GDM1 (cell line): ENCODE measurements at places on chromosomes 7 and 10.

DNA sequence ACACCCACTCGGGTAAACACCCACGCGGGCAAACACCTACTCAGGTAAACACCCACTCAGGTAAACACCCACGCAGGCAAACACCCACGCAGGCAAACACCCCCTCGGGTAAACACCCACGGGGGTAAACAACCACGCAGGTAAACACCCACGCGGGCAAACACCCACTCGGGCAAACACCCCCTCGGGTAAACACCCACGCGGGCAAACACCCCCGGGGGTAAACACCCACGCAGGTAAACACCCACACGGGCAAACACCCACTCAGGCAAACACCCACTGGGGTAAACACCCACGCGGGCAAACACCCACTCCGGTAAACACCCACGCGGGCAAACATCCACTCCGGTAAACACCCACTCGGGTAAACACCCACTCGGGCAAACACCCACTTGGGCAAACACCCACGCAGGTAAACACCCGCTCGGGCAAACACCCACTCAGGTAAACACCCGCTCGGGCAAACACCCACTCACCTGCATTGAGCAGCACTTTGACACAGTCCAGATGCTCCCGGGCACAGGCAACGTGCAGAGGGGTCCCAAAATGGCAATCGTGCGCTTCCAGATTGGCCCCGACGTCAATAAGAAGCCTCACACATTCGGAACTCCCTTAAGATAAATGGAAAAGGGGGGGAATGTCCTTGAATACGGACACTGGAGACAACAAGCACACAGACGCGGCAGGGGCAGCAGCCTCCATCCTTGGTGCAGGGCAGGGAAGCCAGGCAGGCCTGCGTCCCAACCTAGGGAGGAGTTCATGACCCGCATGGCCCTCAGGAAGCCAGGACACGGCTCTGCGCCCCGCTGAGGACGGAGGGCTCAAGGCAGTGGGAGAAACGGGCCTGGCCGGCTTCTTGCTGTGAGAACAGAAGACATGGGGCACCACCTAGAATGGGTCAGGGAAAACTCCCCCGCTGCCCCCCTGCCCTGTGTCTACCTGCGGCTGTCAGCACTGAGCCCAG lies 17.6 kb downstream of the ASB13 start:
- no peak for DNase-seq

DNA sequence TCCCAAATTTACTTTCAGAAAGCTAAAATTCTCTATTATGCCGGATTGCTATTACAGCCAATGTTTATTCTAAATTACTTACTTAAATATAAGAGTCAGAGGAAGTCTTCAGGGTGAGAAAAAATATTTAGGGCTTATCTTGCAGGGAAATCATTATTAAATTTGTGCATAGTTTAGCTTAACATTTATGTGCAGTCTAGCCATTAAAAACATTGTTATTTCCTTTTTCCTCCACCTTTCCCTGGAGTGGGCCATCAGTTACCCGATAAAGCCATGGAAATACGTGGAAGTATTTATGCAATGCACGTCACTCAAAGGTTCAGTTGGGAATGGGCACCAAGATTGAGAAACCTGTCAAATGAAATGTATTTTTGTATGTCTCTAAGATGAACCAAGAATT lies 9.5 kb upstream of the TAS2R60 start:
- no peak for DNase-seq

GRCh38 chr7:148211740-148212151 lies 378.8 kb upstream of the C7orf33 start:
- no peak for DNase-seq

DNA sequence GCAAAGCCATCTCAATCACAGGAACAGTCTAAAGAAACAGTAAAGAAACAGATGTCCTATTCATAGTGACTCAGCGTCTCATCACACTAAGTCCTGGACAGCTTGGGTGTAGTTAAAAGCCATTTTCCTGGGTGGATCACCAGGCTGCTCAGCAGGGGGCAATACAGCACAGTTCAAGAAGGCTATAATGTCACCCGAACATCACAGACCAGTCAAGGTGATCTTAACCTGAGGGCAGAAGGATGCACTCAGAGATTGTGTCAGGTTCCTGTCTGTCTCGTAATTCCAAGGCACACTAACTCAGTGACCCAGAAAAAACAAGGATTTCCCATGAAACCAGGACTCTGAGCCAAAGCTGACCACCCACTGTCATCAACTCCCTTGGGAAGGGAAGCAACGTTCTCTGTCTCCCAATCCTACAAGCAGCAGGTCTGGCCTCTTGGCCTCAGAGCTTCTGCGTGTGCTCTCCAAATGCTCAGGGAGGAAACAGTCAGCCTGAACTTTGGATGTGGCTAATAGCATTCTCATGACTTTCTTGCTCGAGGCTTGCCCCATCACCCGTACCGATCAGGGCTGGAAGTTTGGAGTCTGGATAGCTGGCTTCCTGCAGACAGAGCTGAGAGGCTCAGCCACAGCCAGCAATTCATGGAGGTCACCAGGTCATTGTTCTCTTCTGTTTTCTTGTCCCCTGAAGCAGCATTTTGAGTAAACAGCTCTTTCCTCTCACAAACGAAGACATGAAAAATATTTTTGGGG lies 90.4 kb upstream of the FAM171A1 start:
- no peak for DNase-seq

DNA sequence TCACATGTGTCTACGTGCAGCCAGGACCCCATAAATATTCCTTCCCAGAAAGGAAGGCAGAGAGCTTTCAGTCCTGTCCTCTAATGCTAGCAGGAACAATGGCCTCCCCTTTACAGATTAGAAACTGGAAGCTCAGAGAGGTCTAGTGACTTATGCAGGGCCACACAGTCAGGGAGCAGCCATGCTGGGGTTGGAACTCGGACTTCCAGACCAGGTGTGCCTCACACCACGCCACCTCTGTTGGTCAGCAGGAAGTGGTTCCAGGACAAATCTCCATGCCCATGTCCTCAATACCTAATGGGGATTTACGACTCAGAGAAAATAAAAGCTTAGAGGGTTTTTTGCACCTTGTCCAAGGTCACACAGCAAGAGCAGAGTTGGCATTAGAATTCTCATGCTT lies 378.9 kb downstream of the RPS24 start:
- DNase-seq: no peak

DNA sequence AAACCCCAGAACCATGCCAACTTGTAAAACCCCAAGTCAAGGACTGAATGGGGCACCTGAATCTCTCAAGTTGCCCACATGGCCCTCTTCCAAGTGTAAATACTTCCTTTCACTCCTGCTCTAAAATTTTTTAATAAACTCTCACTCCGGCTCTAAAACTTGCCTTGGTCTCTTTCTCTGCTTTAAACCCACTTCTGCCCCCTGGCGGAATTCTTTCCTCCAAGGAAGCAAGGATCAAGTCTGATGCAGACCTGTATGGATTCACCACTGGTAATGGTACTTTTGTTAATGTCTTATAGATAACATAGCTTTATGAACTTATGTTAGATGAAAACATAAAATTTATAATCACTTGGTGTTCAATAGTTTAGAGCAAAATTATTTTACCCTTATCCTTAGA lies 33.8 kb downstream of the SLC16A9 start:
- no peak for DNase-seq

- no peak for DNase-seq
These were observed 89.8 kb upstream of the HPS1 start for GRCh38 chr10:98536551-98536950.

- no peak for DNase-seq
These were observed 327.3 kb downstream of the PHTF2 start for GRCh38 chr7:78125884-78126283.

GRCh38 chr10:120948889-120949608 lies 97.9 kb downstream of the WDR11 start:
- DNase-seq: peak; percentile 31

DNA sequence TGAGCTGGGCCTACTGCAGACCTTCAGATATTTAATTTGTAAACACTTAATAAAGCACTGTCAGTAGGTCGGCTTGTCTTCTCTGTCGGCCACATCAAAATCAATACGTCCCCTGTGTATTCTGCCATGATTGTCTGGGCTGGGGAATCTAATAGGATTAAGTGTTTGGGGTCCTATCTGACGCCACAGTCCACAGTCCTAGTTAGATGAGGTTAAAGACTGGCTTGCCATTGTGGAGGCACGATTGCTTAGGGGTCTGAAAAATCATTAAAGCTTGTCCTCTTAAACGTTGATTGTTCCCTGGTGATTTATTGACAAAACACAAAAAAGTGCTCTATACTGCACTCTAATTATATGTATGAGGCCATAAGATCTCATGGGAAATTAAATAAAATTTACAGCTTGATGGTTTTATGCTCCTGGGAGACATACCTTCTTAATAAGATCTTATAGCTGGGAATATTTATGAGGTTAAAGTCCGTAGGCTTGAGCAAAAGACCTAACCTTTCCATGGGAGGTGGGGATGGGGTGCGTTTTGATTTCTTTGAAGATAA lies 650.3 kb upstream of the GALNT17 start:
- DNase-seq: no peak

DNA sequence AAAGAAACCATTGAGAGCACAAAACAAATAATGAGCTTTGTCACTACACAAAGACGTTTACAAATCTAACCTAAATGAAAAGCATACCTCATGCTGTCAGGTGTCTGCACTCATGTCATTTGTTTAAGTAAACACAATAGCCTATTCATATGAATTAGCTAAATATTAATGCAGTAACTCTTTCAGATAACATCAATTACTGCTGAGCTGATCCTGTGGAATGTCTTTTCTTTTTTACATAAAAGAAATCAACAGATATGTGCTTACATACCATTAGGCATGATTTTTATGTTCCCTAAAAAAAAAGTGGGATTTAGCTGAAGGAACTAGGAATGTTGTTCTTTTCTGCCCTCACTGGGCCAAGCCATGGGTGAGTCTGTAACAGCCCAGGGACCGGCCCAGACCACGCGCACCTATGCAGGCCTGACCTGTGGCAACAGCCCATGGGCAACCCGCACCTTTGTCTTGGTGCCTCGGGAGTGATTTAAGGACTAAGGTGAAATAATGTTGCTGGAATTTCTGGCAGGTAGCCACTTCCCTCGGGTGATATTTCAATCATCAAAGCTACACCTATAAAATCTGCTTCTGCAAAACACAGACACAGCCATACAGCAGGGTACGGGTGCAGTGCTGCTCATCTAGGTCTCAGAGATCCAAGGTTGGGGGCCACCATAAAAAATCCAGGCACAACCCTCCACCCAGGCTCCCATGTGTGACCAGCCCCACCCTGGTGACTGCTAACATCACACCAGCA lies 44.6 kb downstream of the FGFR2 start:
- DNase-seq: no peak

DNA sequence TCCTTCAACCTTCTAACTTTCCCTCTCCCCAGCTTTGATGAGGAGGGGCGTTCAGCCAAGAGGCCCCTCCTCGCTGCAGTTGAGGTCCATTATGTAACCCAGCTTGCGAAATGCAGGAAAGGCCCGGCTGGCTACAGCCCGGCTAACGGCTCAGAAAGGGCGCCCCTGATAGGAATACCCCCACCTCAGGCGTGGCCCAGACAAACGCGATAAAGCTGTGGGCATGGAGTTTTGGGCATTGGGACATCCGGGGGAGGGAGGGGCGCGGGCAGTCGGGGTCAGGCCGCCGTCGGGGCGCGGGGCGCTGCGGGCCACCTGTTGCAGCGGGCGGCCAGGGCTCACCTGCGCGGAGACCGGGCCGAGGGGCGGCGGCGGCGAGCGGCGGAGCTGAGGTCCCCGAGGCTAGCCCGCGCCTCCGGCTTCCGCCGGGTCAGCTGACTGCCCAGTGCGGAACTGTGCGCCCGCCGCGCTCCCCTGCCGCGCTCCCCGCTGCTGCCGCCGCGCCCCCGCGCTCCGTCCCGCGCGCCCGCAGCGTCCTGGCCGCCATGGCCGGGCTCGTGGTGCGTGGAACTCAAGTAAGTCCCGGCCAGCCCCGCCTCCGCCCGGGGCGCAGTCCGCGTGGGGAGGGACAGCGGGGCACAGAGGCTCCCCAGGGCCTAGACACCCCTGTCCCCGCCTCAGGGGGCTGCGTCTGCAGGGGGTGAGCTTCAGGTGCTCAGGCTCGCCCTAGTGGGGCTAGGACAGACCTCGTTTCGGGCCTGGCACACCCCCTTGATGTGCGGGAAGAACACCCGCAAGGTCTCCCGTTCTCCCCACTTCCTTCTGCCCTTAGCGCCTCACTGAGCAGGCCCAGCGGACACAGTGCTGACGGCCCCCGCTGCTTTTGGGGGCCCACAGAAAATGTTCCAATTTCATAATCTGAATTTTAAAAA lies at the start of gene LRMDA:
Gene LRMDA, plus strand, starts transcription at position 445 of the 932 bp plus-strand sequence.
- DNase-seq: no peak

DNA sequence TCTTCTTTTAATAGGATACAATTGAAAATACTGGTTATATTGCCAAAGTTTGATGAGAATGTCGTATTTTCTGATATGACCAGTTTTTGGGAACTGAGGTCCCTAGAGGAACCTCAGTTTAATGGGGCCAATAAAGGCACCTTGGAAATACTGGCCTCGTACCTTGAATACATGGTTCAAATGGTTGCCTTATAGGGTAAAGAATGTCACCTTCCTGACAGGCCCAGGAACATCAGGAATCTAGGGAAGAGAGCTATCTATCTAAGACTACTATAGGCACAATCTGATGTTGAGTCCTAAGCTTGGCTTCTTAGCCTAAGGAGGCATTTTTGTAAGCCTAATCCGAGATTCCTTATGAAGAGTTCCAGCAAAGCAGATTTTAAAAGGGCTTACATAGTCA lies 9.3 kb downstream of the SHTN1 start:
- no peak for DNase-seq

- DNase-seq: peak; percentile 21
These were observed at the start of gene SFRP4 for GRCh38 chr7:37916673-37917660. Gene SFRP4, minus strand, starts transcription at chr7:37916817. Its CDS starts 280 bp downstream, at chr7:37916537.

GRCh38 chr10:94546049-94546900 lies 687 bp downstream of the HELLS start:
- DNase-seq: no peak

DNA sequence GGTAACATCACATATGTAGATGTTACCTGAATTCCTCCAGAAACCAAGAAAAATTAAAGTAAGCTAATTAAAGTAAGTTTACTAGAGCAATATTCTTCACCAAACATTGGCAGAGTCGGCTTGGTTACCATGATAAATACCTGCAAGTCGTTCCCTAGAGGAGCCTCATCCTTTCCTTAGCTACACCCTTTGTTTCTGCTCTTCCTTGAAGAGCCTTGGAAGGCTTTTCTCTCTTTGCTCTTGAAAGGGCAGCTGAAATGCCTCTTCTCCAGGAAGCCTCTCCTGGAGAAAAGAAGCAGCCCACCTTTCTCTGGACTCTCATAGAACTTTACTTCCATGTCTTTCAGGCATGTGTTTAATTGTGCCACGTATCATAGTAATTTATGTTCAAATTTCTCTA lies 34.9 kb upstream of the CALD1 start:
- no peak for DNase-seq

DNA sequence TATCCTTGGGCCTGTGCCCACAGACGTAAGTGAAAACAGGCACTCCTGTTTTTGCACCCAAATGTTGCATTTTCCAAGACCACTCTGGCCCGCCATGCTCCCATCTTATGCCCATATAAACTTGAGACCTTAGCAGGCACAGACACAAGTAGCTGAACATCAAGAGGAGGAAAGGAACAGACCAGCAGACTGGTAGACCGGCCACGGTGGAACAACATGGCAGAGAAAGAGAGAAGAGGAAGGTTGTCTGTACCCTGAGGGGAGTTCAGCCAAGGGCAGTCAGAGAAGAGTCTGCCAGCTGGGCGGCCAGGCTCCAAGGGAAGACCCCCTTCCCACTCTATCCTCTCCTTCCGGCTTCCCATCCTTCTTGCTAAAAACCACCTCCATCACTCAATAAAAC lies 85.3 kb downstream of the GPR37 start:
- DNase-seq: no peak
